ENCODE measurements at places on chromosomes 5 and 9.

DNA sequence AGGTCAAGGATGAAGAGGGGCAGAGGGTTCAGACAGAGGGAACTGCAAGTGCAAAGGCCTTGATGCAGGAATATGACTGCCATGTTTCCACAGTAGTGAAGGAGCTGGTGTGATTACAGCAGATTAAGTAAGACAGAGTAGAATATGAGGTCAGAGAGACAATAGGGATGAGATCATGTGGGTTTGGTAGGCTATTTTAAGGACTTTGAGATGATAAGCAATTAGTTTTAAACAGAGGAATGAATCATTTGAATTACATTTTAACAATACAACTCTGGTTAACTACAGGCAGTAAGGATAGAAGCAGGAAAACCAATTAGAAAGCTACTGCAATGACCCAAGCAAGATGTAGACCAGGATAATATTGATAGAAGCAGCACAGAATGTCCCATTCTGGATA lies 7.7 kb downstream of the CENPK start:
- DNase-seq: no peak

- no peak for DNase-seq
Measured at GRCh38 chr5:40986666-40987065, 77.4 kb downstream of the C7 start.

DNA sequence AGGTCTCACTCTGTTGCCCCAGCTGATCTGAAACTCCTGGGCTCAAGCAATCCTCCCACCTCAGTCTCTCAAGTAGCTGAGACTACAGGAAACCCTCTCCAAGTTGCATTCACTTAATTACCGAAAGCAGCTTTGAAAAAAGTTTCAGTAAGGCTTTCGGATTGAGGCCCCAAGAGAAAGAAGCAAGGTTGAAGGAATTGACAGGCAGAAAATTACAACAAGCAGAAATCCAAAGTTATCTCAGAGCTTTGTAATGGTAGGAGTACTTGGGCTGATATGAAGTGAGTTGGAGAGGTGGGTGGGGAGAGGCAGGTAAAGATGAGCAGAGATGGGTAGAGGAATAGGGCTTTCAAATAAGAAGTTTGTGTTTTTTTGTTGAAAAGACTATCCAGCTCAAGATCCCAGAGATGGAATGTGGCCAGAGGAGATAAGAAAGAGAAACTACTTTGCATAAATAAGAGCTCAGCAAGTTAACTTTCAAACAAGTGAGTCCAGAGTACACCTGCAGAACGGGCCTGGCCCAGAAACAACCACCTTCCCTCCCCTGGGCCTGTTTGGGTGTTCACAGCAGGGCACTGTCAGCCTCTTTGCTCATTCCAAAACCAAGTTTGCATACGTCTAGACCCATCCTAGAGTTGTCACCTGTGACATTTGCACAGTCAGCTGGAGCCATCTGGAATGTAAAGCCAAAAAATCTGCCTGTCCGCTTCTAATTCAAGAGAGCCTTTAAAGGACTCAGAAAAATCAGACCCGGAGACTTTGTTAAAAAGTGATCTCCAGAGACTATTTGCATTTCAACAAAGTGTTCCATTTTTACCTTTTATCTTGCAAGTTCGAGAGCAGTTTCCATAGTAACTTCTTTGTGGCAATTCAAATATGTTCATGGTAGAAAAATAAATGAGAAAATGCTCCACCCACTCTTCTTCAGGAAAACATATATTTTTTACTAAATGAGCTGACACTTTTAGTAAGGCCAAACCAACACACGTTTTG lies 2.2 kb upstream of the CLINT1 start:
- no peak for DNase-seq

GRCh38 chr5:10475931-10476676 lies 34.4 kb downstream of the ROPN1L start:
- DNase-seq: no peak

DNA sequence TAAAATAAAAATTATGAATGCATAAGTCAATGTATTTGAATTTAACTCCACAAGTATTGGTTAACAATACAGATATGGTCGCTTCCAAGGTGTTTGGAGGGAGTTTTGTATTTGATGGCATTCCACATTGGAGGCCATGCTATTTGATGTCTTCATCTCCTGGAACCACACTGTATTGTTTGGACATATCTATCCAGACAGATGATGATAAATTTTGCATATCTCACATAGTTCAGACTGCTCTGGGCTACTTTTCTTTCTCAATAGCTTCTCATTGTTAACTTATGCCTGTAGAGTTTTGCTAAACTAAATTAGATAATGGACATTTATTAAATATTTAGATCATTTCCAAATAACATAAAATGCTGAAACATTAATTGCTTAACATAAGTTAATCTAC lies 58.0 kb downstream of the CDKN2A start:
- no peak for DNase-seq

DNA sequence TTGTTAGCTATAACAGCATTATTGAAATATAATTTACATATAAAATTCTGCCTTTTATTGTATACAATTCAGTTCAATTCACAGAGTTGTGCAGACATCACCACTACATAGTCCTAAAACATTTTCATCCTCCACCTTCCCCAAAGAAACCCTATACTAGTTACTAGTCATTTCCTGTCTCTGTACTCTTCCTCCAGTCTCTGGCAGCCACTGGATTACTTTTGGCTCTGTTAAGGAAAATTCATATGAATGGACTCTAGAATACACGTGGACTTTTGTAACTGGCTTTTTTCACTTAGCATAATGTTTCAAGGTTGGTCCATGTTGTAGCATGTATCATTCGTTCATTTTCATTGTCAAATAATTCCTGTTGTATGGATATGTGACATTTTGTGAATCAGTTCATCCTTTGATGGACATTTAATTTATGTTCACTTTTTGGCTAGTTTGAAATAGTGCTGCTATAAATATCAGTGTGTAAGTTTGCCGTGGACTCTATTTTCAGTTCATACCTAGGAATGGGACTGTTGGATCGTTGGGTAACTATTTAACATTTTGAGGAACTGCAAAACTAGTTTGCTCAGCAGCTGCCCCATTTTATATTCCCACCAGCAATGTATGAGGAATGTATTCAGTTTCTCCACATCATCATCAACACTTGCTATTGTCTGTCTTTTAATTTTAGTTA lies 9.7 kb downstream of the ICE1 start:
- DNase-seq: no peak

- DNase-seq: no peak
Measured at GRCh38 chr9:27495480-27496134, 28.5 kb upstream of the IFNK start.

GRCh38 chr5:146564007-146564762 lies 48.2 kb upstream of the GPR151 start:
- no peak for DNase-seq

Measured in NCI-H2227 treated with DMSO at 0.1 percent for 48 hours (cell line).